Amniotic epithelial cell (primary cell): ENCODE measurements at places on chromosomes 2 and 18.

DNA sequence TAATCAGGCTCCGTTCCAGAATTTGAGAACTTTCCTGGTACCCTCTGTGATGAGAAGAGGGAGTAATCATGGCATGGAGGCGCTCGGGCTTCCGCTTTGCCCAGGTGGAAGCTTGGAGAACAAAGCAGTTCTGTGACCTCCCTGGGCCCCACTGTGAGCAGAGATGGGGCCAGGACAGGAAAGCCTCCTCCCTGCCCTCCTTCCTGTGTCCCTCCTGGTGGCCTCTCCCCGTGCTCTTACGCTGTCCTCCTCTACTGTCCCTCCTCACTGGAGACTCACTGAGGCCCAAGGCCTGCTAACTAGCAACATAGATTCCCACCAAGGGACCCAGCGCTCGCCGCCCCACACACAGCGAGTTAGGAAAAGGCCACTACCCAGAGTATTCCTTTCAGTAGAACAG is 119.8 kb downstream of the MAPK4 start:
- no peak for DNase-seq

GRCh38 chr2:11073251-11073650 is 82.0 kb upstream of the SLC66A3 start:
- peak; percentile 59 for DNase-seq

- DNase-seq: no peak
Measured at GRCh38 chr18:38575648-38576047, 1010.0 kb upstream of the CELF4 start.

DNA sequence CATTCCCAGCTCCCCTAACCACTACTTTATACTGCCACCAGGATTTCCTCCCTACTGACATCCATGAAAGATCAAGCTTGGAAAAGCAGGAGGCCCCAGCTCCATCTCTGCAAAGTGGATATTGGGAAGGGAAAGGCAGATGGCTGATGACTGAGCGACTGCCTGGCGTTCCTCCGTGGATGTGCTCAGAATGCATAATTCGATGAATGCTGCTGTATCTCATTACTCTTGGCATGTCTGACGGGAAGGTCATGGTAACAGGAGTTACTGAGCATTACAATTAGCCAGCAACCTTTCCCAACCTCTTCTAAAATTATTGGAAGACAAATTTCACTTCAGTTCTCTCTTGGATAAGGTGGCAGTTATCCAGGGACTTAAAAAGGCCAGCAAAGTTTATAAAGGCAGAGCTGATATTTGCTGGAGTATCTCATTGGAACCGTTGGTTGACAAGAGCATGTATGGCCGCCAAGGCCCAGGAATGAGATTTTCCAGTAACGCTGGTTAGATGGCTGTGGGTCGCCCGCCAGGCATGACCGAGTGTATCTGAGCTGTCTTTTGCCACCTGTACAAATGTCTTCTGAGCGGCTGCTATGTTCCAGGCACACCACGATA is 34.5 kb downstream of the KCNE4 start:
- DNase-seq: no peak

DNA sequence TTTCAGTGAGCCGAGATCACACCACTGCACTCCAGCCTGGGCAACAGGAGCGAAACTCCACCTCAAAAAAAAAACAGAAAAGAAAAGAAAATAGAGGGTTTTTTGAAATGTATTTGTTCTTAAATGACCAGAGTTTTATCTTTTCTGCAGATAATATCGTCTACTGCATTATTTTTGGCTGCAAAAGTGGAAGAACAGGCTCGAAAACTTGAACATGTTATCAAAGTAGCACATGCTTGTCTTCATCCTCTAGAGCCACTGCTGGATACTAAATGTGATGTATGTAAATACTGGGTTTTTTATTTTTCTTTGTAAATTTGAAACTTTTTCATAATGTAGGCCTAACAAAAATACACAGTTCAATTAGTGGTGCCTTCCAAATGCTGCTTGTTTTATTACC is 18.1 kb downstream of the CCNT2 start:
- DNase-seq: no peak

GRCh38 chr2:157471078-157471477 is 27.2 kb upstream of the CYTIP start:
- DNase-seq: no peak

DNA sequence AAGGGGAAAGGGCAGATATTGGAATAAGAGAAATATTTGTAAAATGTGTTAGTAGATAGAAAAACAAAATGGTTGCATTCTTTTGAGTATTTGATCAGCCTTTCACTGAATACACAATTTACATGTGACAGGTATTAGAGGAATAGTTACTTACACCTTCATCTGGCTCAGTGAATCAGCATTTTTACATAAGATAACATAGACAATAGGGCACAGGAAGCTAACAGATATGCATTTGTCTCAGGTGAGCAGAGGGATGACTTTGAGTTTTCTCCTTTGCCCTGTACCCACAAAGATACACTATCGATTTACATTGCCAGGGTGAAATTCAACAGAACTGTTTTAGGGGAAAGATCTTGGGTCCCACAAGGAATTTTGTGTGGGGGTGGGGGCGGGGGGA is 373.1 kb upstream of the NETO1 start:
- DNase-seq: no peak

DNA sequence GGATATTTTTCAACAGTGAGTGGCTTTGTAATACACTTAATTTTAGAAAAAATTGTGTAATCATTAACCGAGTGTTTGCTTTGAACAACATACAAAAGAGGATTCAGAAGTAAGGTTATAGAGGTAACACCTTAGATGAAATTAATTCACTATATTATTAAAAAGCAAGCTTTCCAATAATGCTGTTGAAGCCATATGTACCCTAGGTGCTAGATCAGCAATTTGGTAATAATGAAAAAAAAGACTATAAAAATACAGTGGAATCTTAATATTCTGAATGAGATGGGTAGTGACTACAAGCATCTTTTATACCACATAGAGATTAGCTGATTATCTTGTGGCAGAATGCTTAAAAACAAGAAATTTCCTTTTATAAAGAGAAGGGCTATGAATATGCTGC is 115.1 kb upstream of the FAM136A start:
- DNase-seq: no peak

- no peak for DNase-seq
Measured at GRCh38 chr2:171136024-171136423, 24.7 kb downstream of the TLK1 start.

DNA sequence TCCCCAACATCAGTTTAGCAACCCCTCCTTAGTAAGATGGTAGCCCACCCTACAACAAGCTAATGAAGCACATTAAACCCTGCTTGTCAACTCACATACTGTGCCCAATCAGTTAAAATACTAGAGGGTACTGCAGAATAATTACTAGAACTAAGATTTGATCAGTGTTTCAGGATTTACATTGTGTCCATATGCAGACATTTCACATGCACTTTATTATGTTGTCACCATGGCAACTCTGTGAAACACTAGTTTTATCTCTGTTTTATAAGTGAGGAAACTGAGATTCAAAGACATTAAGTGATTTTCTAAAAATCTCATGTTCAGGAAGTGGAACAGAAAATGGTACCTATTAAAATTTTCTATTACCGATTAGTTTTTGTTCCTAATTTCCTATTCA is 61.7 kb downstream of the CYBRD1 start:
- DNase-seq: no peak

DNA sequence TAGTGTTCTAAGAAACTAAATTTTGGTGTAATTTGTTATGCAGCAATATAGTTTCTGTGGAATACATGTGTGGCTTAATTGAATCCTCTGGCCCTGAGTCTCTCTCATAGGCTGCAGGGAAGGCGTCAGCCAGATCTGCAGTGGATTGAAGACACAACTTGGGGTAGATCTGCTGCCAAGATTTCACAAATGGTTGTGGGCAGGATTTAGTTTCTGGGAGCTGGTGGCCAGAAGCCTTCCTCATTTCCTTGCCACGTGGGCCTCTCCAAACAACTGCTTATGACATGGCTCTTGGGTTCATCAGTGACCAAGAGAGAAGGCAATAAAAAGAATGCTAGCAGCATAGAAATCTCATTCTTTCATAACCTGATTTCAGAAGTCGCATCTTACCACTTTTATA is 28.2 kb downstream of the CCDC102B start:
- DNase-seq: no peak

DNA sequence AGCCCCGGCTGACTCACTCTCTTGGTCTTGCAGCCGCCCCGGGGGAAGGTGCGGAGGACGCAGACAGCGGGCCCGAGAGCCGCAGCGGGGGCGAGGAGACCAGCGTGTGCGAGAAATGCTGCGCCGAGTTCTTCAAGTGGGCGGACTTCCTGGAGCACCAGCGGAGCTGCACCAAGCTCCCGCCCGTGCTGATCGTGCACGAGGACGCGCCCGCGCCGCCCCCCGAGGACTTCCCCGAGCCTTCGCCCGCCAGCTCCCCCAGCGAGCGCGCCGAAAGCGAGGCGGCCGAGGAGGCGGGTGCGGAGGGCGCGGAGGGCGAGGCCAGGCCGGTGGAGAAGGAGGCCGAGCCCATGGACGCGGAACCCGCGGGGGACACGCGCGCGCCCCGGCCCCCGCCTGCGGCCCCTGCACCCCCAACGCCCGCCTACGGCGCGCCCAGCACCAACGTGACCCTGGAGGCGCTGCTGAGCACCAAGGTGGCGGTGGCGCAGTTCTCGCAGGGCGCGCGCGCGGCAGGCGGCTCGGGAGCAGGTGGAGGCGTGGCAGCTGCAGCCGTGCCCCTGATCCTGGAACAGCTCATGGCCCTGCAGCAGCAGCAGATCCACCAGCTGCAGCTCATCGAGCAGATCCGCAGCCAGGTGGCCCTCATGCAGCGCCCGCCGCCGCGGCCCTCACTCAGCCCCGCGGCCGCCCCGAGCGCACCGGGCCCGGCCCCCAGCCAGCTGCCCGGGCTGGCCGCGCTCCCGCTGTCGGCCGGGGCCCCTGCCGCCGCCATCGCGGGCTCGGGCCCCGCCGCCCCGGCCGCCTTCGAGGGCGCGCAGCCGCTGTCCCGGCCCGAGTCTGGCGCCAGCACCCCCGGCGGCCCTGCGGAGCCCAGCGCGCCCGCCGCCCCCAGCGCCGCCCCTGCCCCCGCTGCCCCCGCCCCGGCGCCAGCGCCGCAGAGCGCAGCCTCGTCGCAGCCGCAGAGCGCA is 12.7 kb downstream of the SALL3 start:
- DNase-seq: no peak

DNA sequence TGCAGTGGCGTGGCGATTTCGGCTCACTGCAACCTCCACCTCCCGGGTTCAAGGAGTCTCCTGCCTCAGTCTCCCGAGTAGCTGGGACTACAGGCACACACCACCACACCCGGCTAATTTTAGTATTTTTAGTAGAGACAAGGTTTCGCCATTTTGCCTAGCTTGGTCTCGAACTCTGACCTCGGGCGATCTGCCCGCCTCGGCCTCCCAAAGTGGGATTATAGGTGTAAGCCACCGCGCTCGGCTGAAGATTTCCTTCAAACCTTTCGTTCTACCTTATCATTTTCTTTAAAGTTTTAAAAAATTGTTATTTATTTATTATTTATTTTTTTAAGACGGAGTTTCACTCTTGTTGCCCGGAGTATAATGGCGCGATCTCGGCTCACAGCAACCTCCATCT is 979 bp upstream of the WDR43 start:
- no peak for DNase-seq

DNA sequence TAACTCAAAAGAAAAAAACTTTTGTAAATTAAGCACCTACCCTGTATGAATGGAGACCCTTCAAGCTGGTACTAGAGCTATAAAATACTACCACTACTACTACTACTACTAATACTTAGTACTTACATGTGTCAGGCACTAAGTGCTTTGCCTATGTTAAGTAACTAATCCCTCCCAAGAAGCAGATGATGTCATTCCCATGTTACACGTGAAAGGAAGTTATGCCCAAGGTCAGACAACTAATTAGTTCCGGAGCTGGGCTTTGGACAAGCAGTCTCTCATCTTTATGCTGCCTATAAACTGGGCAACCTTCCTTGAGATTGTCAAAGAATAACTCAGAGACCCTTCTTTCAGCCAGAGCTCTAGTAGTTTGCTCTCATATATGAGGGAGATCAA is 13.9 kb upstream of the ATP6V1B1 start:
- DNase-seq: peak; percentile 58

GRCh38 chr18:36419900-36420531 is 122.5 kb downstream of the FHOD3 start:
- peak; percentile 63 for DNase-seq

DNA sequence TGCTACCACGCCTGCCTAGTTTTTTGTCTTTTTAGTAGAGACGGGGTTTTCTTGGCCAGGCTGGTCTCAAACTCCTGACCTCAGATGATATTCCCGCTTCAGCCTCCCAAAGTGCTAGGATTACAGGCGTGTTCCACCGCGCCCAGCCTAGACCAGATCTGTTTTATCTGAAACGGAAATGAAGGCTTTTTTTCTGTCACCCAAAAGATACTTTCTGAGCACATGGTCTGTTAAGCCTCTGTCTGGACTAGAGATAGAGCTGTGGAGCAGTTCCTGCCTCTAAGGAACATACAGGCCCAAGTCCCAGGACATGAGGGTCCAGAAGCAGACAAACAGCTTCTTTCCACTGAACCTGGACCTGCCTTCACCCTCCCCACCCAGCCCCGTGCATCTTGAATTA is 43.6 kb upstream of the PTMA start:
- DNase-seq: no peak

DNA sequence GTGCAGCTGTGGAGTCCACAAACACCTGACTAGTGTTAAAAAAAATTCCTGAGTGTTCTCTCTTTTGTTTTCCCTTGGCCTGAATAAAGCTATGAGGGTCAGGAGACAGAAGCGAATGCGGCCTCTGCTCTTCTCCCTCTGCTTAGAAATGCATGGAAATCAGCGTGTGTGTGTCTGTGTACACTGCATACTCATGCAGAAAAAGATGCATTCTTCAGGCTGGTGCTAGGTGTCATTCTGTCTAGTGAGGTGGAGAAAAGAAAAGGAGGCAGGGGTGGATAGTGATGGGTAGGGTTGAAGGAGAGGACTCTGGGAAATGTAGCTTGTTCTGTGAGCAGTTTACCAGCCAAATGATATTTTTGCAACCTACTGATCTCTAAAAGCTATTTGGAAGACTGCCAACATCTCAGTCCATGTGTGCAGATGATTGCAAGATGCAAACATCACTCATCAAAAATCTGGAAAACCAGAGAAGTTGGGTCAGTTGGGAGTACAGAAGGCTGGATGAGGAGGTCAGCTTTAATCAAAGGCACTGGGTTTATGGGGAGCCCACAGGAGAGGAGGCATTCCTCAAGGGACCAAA is 177.7 kb downstream of the INSIG2 start:
- DNase-seq: no peak

- DNase-seq: no peak
Measured at GRCh38 chr2:69776886-69777785, 35.2 kb downstream of the ANXA4 start.

GRCh38 chr2:220194630-220195584 is 567.5 kb downstream of the SLC4A3 start:
- DNase-seq: peak; percentile 23

DNA sequence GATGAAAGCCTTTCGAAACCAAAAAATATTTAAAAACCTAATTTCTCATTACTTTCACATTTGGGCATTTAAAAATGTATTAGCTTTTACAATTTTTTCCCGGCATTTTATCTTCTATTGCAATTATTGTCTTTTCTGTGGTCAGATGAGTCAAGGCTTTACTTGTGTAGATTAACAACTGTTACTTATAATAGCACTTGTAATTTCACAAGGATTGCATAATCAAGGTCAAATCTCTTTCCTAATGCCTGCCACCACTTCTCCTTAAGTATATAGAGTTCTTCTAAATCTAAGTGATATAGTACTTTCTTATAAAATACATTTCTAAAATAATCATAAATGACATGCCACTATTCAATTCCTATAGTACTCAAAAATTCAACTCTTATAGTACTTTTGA is 67.2 kb downstream of the SLC8A1 start:
- peak; percentile 92 for DNase-seq

GRCh38 chr2:231497651-231498050 is 32.6 kb downstream of the NMUR1 start:
- DNase-seq: no peak

GRCh38 chr18:22613058-22613690 is 195.5 kb upstream of the CTAGE1 start:
- no peak for DNase-seq
